Motor neuron (in vitro differentiated cells): ENCODE measurements at places on chromosomes 11 and 22. TPM values are rescaled to one million over a fixed set of nuclear protein-coding genes. Genes with fewer than 3 reads are reported as not detected.

BTG4 gene
- not detected in 2 replicates for total RNA-seq

ADSL gene
- total RNA-seq = 98.7 and 116 TPM in 2 replicates

PACSIN2 gene
- 22.6 and 23.1 TPM in 2 replicates for total RNA-seq

GRAMD1B gene
- total RNA-seq = 8.4 and 8.9 TPM in 2 replicates

DNA sequence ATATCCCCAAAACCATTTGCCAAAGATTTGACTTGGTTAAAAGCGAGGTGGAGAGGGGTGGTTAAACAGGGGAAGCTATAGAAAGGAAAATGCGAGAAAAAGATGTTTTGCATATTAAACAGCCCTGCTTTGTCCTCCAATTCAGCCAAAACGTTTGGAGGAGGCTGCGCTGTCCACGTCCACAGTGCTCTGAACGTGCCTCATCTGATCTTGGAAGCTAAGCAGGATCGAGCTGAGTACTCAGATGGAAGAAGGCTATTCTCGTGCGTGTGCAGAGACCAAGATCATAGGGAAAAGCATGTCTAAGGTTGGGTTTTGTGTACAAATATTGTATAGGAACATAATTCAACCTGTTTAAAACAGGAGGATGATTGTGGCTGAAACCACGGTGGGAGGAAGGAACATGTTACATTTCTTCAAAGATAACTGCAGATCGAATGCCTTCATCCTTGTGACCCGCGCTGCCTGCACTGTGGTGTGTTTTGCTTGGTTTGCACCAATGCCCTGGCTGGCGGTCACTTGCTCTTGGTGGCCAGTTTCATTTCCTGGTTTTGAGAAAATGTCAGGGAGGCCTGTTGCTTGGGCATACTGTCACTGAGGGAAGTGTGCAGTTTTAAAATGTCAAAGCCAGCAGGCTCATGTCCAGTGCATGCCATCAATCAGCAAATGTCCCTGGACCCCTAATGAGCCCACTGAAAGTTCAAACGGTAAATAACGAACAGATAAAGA is 40.4 kb downstream of the FLI1 start:
- ATAC-seq = no peak

- peak; percentile 77 for ATAC-seq
Measured at GRCh38 chr11:76768088-76768908, 14.9 kb upstream of the TSKU start.

DNA sequence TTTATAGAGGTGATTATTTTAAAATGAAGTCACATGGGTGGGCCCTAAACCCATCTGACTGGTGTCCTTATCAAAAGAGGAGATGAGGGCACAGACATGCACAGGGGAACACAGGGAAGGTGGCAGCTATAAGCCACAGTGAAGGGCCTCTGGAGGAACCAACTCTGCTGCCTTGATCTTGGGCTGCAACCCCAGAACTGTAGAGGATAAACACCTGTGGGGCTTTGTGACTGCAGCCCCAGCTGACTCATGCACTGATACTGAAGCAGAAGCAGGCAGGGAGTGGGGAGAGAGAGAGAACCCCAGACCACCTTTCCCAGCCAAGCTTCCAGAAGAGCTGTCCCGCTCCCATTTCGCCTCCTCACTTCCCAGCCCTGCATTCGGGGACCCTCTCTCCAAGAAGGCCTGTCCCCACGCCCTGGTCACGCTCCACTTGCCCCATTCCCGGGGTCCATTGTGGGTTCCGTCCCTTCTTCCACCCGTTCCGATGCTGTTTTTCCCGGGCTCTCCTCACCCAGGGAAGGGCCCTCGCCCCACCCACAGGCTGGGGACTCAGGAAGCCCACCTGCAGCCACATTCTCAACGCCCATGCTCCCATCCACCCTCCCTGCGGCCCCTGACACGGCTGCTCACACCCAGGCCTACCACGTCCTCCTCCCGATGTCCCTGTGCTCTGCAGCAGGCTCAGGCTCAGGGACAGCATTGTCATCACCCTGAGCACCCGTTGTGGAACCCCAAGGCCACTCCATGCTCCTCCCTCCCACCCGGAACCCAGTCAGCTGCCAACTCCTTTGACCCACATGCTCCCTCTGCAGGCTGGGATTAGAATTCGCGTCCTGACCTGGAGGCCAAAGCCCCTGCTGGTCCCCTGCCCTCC is 90.8 kb upstream of the SHANK2 start:
- ATAC-seq = peak; percentile 21

DNA sequence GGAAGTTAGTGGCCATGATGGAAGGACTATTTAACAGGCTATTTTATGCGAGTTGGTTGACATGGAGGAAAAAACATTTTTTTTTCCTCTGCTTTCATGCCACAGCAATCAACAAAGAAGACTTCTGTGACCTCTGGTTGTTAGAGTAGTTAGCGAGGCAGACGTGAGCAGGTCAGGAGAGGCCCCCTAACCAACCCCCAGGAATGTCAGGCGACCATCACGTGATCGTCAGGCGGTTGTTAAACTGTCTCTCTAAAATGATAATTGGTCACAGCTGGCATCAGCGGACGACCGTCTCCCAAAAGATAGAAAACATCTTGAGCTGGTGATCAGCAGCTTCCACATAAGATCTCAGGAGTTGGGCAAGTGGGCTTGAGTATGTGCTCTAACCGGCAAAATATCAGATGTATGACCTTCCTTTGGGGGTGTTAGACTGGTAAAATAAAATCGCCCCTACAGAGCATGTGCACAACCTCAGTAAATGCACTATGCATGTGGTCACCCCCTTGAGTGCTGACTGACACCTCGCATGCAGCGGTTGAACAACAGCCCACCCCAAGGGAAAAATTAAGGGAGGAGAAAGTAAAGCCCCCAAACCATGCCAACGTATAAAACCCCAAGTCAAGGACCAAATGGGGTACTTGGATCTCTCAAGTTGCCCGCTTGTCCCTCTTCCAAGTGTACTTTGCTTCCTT is 20.9 kb upstream of the NARS2 start:
- peak; percentile 29 for ATAC-seq

DNA sequence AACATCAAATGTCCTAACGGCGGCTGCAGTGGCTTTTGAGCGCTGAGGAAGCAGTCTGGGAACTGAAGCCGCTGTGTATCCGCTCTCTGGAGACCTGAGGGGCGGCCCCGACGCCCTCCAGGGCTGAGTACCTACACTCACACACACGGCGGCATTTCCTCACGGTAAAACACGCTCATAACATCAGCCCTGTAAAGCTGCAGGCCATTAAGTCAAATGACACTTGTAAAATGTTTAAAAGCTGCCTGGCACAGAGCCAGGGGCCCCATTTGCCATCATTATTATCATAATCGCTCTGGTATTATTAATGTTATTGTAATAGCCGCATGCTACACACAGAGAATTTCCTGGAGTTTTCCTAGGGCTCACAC is 5.1 kb downstream of the CARS1 start:
- ATAC-seq = peak; percentile 36

GRCh38 chr22:27358096-27358870 is 443.3 kb downstream of the MN1 start:
- ATAC-seq = no peak

DNA sequence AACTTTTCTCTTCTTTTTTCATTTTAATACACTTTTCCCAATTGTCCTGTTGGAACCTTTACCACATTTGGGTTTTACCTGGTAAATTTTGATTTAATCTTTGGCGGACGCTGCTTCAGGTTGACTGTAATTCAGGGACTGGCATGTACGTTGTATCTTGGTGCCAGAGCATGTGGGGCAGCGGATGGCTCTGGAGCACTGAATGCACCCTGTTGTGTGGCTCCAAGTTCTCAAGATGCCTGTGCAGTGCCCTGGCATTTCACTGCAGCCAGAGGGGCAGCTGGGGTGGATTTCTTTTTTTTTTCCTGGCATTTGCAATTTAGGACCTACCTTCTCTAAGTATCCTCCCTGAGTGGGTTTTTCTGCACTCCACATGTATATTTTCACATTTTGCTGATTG is 242.2 kb downstream of the BLID start:
- ATAC-seq = no peak

- peak; percentile 53 for ATAC-seq
Measured at GRCh38 chr11:13238879-13239514, 38.6 kb upstream of the BMAL1 start.

GRCh38 chr22:27799015-27799826 is 2.3 kb downstream of the MN1 start:
- ATAC-seq = no peak
